ENCODE measurements at places on chromosomes 5 and 9.

DNA sequence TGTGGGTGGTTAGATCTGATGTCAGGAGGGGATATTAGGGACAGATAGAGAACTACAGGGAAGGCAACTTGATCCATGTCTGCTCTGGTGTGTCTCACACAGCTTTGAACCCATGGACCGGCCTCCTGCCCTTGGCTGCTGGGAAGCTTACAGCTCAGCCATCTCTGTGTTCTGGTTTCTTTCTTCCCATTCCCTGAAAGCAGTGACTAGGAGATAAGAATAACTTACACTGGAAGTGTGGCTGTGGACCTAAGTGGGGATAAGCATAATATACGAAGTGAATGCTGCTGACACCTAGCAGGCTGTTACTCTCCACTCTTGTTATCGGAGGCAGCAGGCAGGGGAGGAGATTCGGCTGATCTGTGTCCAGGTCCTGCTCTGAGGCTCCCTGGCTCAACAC, 282.3 kb upstream of the TUT7 start:
- DNase-seq: no peak

DNA sequence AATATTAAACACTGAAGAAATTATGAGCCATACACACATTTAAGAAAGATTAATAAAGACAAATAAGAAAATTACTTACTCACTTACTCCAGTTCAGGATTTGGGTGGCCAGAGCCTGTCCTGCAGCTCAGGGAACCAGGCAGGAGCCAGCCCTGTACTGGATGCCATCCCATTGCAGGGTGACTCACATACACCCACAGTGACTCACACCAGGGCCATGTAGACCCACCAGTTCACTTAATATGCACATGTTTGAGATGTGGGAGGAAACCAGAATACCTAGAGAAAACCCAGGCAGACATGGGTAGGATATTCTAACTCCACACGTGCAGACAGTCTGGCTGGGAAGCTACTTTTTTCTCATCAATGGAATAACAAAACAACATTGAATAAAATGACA, 49.6 kb upstream of the ADRB2 start:
- DNase-seq: no peak

DNA sequence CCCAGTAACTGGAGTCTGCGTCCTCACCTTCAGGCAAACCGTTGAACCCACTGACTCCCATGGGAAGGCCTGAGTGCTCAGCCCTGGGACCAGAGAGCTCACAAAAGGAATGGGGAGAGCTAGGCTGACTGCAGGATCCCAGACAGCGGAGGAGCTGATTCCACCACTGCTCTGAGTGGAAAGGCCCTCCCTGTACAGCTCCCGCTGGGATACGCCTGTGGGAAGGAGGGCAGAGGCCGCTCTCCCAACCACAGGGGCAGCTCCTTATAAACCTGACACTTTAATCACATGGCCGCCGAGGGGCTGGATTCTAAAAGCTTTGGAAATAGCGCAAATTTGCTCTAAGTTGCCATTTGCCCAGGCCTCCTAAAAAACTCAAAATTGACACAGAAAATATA, 37.1 kb downstream of the DBH start:
- DNase-seq: no peak

- no peak for DNase-seq
Observed at GRCh38 chr9:89885156-89885555, 280.3 kb downstream of the GADD45G start.

GRCh38 chr5:131382407-131383395, 118.8 kb downstream of the CDC42SE2 start:
- peak; percentile 31 for DNase-seq

GRCh38 chr5:40694433-40694832, 14.7 kb downstream of the PTGER4 start:
- DNase-seq: no peak

DNA sequence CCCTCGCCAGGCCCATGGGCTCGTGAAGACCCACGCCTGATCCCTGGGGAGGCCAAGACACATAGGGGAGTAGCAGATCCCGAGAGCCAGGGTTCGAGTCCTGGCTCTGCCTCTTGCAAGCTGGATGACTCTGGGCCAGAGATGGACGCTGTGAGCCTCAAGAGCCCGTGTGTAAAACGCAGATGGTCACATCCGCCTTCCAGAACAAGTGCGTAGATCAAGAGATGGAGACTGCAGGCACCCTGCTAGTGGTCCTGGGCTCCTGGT, 8.2 kb downstream of the ST6GALNAC4 start:
- no peak for DNase-seq

- DNase-seq: no peak
Observed at GRCh38 chr9:2120926-2121689, 106.0 kb downstream of the SMARCA2 start.

- no peak for DNase-seq
Observed at GRCh38 chr5:149779124-149779465, 49.0 kb downstream of the PPARGC1B start.

GRCh38 chr5:132488590-132488989, 2.0 kb downstream of the IRF1 start:
- DNase-seq: no peak

GRCh38 chr5:171116719-171117118, 192.3 kb upstream of the TLX3 start:
- DNase-seq: no peak

- DNase-seq: no peak
Observed at GRCh38 chr5:142845402-142845921, 75.3 kb downstream of the ARHGAP26 start.

- DNase-seq: no peak
Observed at GRCh38 chr9:95819636-95820035, 55.9 kb upstream of the ERCC6L2 start.

- DNase-seq: no peak
Observed at GRCh38 chr9:91174772-91175171, 186.9 kb downstream of the AUH start.

GRCh38 chr5:35835796-35836742, 20.6 kb upstream of the IL7R start:
- DNase-seq: no peak

DNA sequence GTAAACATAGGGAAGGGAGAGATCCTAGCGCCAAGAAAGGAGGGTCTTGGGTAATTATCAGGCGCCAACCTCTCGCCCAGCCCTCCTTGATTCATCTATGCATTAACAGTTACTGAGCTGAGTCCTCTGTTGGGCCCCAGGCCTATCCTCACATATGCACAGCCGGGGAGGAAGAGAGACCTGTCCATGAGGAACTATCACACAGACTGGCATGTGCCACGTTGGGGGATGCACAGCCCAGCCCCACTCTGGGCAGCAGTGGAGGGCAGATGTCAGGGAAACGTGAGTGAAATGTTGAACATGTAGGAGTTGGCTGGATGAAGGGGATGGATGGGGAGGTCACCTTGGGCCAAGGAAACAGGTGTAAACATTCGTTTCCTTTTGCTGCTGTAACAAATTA, 18.8 kb upstream of the ENHO start:
- DNase-seq: no peak

DNA sequence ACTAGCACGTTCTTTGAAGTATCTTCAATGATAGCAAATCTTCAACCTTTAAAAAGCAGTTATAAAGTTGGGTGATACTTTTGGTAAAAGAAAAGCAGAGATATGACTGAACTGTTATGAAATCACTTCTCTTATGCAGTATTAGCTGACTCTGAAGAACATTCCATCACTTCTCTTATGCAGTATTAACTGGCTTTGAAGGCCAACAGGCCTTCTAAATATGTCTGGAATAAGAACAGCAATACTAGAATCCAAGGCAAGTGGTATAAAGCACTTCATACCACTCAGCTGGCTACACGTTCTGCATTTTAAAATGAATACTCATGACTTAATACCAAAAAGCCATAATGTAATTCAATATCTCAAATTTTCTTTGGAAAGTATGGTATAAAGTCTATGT, 17.3 kb downstream of the SKIC3 start:
- DNase-seq: no peak

DNA sequence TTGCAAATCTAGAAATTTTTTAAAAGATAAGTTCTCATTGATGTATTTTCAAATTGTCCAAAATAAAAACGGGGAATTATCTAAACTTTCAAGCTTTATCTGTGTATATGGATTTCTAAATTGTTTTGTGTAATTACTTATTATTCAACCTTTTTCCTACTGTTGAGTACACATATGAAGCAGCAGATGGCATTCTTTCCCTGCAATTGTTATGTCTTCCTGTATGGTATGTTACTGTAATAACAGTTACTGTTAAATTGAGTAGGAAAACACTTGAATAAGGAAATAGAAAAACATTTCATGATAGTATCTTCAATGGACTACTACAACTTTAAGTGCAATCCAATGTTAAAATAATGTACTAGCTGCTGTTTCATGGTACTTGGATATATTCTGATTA, 124.8 kb downstream of the RANBP17 start:
- no peak for DNase-seq

DNA sequence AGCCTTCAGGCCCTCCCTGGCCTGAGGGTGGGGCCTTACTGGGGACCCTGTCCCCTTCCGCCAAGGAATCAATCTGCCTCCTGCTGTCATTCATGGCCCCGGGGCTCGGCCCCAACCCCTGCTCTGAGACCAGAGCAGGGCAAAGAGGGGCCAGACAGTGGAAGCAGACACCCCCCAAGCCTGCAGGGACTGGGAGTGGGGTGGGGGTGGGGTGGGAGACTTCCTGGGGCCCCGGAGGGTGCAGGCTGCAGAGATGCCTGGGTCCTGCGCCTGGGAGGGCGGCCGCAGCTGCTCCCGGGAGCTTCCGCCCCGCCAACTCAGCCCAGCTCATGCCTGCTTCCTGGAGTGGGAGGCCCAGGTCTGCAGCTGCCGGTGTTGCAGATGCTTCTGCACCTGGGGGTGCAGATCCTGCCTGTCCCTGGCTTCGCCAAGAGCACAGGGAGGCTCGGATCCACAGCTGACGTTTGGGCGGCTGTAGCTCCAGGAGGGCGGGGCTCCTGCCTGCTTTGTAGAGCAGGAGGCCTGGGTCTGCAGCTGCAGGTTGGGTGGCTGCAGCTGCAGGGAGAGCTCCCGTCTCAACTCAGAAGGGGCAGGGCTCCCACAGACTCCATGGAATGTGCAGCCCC, 6.2 kb downstream of the KIF4B start:
- no peak for DNase-seq

GRCh38 chr5:138000102-138000723, 32.7 kb downstream of the FAM13B start:
- DNase-seq: no peak

GRCh38 chr5:42854795-42855194, 43.1 kb upstream of the SELENOP start:
- DNase-seq: no peak

GRCh38 chr5:11182441-11183080, 421.5 kb upstream of the DAP start:
- DNase-seq: no peak

DNA sequence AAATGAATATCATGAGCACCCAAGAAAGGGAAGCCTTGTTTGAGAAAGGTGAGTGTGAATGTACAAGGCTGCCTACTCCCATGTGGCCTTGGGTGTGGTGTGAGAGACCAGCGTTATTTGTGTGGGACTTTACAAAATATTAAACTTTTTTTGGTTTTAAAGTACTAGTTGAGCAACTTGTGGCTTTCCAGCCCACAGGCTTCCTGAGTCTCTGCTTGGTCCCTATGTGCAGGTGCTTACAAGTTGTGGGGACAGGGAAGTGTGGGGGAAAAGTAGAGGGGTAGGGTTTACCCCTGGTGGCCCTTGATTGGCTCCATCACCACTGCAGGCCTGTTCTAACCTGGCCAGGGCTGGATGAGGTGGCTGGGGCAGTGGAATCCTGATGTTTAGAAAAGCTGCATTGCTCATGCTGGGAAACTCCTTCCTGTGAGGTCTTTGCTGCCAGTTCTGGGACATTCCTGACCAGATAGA, 19.7 kb downstream of the PTTG1 start:
- DNase-seq: no peak

DNA sequence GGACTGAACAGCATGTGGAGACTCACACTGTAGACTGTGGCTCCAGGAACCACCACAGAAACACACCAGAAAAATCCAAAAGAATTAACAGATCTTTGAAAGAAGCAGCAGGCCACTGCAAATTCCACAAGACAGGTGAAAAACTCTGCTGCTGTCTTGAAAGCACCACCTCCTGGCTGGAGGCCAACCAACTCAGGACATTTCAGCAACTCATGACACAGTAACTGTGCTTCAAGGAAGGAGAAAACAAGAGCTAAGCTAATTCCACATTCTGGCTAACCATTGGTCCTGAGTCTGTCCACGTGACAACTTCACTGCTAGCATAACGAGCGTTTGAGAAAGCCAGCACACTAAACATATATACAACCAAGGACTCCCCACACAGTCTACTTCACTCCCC, 625.1 kb downstream of the PRELID2 start:
- DNase-seq: no peak

- no peak for DNase-seq
Observed at GRCh38 chr9:134055981-134056461, 11.8 kb downstream of the BRD3 start.

GRCh38 chr5:93904917-93905316, 163.5 kb upstream of the POU5F2 start:
- DNase-seq: no peak

GRCh38 chr9:128124873-128125579, 2.5 kb downstream of the PTGES2 start:
- DNase-seq: peak; percentile 26

- DNase-seq: no peak
Observed at GRCh38 chr5:132376694-132377641, 7.5 kb downstream of the SLC22A5 start.

GRCh38 chr5:174338185-174339010, 292.9 kb downstream of the NSG2 start:
- no peak for DNase-seq

DNA sequence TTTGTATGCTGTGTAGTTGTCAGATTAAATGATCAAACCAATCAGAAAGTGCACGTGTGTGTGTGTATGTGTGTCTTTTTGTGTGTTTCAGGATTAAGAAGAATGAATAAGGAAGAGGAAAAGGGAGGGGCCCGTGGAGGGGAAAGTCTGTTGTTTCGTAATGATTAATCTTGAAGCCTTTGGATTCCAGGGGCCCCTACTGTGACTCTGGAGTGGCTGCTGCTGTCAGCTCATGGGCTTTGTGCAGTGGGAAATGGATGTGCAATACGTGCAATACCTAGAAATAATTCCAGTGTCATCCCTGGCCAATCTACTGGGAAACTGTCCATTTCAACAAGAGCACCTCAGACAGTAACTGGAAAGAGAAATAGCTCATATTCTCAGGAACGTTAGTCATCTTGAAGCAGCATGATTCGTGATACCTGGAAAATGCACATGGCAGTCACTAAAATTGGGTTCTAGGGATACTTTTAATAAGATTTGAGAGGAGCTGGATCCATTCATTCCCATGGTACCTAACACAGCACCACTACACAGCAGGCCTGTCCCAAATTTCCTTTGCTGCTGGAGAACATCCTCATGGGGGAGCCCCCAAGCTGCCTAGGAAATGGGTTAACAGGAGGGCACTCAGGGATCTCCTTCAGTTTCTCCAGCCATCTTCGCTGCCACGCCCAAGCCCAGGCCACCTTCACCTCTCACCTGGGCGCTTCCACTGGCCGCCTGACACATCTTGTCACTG, 186.3 kb downstream of the NR3C1 start:
- no peak for DNase-seq

GRCh38 chr9:137757139-137757538, 120.4 kb upstream of the CACNA1B start:
- no peak for DNase-seq

DNA sequence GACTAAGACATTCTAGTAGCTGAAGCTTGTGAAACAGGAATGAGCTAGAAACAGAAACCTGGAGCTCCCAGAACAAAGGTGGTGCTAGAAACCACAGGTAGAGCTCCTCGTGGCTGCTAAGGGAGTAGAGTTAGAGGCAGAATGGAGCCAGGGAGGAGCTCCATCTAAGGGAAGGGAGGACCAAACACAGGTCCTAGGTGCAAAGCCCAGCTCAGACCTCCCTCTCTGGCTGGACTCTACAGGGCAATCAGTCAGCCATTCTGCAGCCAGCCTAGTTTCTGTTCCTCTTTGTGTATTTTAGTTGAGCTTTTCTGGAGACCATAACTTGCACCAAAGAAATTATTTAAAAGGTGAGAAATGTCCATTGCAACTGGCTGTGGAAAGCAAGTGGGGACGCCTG, 70.4 kb downstream of the CRB2 start:
- no peak for DNase-seq

All from effector CD4-positive, alpha-beta T cell (primary cell).